Tibial nerve (tissue), 4 donors: ENCODE measurements at places on chromosomes 6 and 20. TPM values are rescaled to one million over a fixed set of nuclear protein-coding genes. Genes with fewer than 3 reads are reported as not detected.

Gene SCUBE3
- 0.42 TPM for total RNA-seq

Gene ADGRB3
- 17.9 TPM for total RNA-seq

Gene BLTP3A
- 11.0 TPM for total RNA-seq

Gene GPLD1
- 3.1 TPM for total RNA-seq

Gene GJA10
- not detected for total RNA-seq

Gene ADGRF1
- not detected for total RNA-seq

Gene PTCRA
- total RNA-seq, result not detected

Gene PET117
- 16.8 TPM for total RNA-seq

Gene EZR
- 168 TPM for total RNA-seq

Gene NEDD9
- total RNA-seq, result 107 TPM

Gene HLA-DPA1
- 83.7 TPM for total RNA-seq

Gene VSTM2L
- not detected for total RNA-seq

Gene RNF146
- total RNA-seq, result 72.6 TPM

Gene MACROD2
- 12.4 TPM for total RNA-seq

Gene PSMB9
- 18.4 TPM for total RNA-seq

Gene TSBP1
- not detected for total RNA-seq

Gene LTB
- total RNA-seq, result not detected

Gene STX7
- 73.7 TPM for total RNA-seq

Gene CALHM4
- not detected for total RNA-seq

Gene TTK
- total RNA-seq, result 2.4 TPM

Gene EDN3
- not detected for total RNA-seq

Gene TP53TG5
- not detected for total RNA-seq

Gene CCDC170
- 0.66 TPM for total RNA-seq

Gene CAGE1
- not detected for total RNA-seq

Gene KIFC1
- 3.6 TPM for total RNA-seq

Gene C20orf144
- total RNA-seq, result not detected

Gene KIAA0408
- 13.5 TPM for total RNA-seq

Gene MEI4
- not detected for total RNA-seq

Gene RBM24
- 2.0 TPM for total RNA-seq

Gene SLC35D3
- not detected for total RNA-seq

Gene PPP1R16B
- total RNA-seq, result 4.4 TPM
